ENCODE measurements at places on chromosomes 13 and 19.
A peak's percentile ranks its signal among the peaks of the same experiment; 100 is the strongest.

DNA sequence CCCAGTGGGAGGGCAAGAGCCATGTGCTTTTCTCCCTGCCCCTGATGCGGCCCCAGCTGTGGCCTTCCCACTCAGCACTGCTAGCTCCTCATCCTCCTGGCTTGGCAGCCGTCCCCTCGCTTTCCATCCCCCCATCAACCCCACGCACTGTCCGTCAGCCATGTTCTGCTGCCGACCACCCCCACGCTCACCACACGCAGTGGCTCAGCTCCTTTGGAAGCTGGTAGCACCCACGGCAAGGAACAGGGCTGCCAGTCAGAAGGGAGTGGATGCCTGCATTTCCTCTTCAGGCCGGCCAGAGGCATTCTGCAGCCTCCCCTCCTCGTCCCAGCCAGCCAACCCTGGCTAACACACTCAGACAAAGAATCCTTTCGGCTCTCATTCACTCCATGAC, 6.3 kb downstream of the CALM3 start:
- DNase-seq, result no peak

GRCh38 chr19:13873834-13874515, 3.0 kb upstream of the NANOS3 start:
- no peak for DNase-seq

DNA sequence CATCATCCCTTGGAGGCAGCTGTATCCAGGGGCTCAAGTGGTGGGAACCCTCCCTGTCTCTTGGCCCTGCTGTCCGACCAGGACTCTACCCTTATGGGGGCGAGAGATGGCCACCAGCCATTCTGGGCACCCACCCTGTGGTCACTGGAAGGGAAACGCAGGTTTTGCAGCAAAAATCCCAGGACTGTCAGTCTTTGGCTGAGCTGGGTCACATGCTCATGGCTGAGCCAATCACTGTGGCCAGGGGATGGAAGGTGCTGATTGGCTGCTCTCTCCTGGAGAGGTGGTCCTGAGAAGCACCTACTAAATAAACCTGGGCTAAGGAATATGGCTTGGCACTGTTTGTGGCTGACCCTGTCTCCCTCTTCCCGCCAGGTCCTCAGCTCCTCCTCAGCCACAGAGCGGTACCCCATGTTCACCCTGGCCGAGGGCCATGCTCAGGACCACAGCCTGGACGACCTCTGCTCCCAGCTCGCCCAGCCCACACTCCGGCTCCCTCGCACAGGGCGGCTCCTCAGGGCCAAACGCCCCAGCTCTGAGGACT, 8.9 kb downstream of the ATG4D start:
- no peak for DNase-seq

DNA sequence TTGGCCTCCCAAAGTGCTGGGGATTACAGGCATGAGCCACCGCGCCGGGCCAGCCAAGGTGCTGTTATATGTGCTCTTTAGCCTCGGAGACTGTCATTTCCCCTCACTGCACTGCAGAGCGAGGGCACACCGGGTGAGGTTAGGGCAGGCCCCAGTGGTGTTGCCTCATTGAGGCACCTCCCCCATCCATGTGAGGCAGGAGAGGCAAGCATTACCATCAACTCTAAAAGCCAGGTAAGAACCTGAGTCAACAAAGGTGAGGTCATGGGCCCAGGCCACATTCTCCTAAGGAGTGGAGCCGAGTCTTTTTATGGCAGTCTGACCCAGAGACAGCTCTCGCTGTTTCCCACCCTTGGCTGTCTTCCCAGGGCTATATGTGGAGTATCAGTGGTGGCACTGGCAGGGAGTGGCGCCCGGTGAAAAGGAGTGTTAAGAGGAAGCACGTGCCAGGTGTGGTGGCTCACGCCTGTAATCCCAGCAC, 10.9 kb downstream of the B3GNT8 start:
- DNase-seq, result no peak

DNA sequence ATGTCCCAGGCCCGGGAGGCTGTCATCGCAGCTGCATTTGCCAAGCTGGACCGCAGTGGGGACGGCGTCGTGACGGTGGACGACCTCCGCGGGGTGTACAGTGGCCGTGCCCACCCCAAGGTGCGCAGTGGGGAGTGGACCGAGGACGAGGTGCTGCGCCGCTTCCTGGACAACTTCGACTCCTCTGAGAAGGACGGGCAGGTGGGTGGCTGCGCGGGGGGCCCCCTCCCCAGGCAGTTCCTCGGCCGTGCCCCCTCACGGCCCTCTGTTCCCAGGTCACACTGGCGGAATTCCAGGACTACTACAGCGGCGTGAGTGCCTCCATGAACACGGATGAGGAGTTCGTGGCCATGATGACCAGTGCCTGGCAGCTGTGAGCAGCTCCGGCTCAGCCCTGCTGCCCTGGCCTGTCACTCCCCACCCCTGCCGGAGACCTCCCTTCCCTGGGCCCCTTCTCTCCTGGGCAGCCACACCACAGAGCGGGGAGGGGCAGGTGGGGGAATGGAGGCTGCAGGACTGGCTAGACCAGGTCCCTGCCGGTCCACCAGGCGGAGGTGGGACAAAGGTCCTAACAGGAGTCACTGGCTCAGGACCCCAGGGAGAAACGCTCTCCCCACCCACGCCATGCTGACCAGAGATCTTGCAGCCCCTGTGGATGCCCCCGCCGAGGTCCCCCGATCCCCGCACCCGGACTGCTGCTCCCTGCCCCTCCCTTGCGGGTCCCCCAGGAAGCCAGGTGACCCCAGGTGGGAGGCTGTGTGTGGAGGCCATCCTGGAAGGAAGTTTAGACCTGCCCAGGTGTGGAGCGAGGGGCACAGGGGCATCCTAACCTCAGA, 1.1 kb downstream of the CAPS start:
- DNase-seq, result no peak

GRCh38 chr13:44191504-44192171, 182.0 kb upstream of the SERP2 start:
- DNase-seq, result peak; percentile 28

GRCh38 chr13:41312176-41312500, 1.1 kb downstream of the NAA16 start:
- no peak for DNase-seq

- no peak for DNase-seq
Observed at GRCh38 chr13:72652681-72653080, 74.7 kb downstream of the MZT1 start.

DNA sequence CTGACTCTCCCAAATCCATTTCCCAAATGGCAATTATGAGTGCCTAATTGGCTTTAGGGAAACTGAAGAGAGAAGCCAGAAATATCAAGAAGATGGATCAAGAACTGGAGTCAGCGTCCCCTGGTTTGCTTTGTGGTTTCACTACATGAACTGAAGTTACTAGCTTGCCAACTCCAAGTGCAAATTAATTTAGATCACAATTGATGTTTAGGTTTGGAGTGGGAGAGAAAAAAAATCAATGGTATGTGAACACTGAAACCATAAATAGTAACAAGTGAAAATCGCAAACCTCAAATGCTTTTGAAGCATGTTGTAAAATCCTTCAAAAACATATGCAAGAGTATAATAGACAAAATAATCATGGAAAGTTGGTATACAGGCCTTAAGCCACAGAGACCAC, 1528.6 kb upstream of the SLC10A2 start:
- no peak for DNase-seq

GRCh38 chr13:95083758-95084157, 217.5 kb downstream of the ABCC4 start:
- DNase-seq, result no peak

DNA sequence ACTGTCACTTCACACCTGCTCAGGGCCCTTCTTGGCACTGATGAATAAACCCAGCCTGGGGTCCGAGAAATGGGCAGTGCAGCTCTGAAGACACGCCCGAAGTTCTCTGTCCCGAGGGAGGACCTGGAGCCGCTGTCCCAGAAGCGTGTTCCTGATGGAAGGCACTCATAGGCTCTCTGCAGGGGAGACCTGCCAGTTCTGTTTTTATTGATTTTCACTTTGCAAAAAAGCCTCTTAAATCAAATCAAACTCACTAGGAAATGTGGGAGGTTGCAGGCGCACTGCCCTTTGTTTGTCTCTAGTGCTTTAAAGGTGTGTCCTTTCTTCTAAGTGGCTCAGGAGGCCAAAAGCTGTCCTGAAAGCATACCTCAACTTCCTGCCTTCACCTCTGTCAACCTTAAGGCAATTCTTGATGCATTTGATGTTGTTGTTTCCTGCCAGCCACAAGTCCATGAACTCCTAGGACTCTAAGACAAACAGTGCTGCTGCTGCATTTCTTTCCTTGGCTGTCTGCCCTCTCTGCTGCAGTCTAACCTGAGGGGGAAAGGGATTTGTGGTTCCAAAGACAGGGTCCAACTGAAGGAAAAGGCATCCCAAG, 663.2 kb downstream of the UQCRFS1 start:
- DNase-seq, result no peak

GRCh38 chr13:52103386-52103785, 25.5 kb downstream of the NEK5 start:
- no peak for DNase-seq

GRCh38 chr19:16111909-16112752, 442 bp downstream of the RAB8A start:
- no peak for DNase-seq

- DNase-seq, result no peak
Observed at GRCh38 chr13:67136157-67136556, 94.0 kb downstream of the PCDH9 start.

DNA sequence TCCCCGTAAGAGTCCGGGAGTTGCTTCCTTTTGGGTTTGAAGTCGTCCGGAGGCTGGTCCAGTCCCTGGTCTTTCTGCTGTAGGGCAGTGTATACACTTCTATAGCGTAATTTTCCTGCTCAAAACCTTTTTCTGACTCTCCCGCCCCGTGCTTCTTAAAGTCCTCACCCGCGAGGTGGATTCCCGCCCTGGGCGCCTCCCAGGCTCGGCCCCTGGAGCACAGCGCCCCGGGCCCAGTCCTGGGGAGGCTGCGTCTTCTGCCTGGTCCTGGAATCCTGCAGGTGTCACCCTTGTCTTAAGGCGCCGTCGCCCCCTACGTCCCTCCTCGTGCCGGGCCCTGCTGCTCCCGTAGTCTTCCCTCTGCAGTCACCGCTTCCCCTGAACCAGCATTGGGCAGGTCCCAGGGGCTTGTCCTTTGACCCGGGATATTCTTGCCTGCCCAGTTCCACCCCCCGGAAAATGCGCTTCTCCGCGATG, 34.4 kb upstream of the ZNF808 start:
- no peak for DNase-seq

GRCh38 chr13:41426047-41426446, 31.3 kb upstream of the RGCC start:
- DNase-seq, result no peak

GRCh38 chr13:85567909-85568308, 231.3 kb downstream of the SLITRK6 start:
- DNase-seq, result no peak

GRCh38 chr19:43779820-43780219, 953 bp downstream of the KCNN4 start:
- DNase-seq, result no peak

- no peak for DNase-seq
Observed at GRCh38 chr13:93889430-93889951, 590.0 kb downstream of the DCT start.

Measured in stimulated activated CD4-positive, alpha-beta T cell treated with anti-CD3 and anti-CD28 coated beads, Interleukin-1b, Interleukin-23, amount 100 ng/mL, for 4 hours (primary cell).